Activated CD4-positive, alpha-beta T cell treated with anti-CD3 and anti-CD28 coated beads, Interleukin-2, amount 50 U/mL, for 24 hours (primary cell): ENCODE measurements at places on chromosomes 7 and 10.

- no peak for DNase-seq
These were observed 126.2 kb downstream of the NEURL1 start for GRCh38 chr10:103619424-103620351.

DNA sequence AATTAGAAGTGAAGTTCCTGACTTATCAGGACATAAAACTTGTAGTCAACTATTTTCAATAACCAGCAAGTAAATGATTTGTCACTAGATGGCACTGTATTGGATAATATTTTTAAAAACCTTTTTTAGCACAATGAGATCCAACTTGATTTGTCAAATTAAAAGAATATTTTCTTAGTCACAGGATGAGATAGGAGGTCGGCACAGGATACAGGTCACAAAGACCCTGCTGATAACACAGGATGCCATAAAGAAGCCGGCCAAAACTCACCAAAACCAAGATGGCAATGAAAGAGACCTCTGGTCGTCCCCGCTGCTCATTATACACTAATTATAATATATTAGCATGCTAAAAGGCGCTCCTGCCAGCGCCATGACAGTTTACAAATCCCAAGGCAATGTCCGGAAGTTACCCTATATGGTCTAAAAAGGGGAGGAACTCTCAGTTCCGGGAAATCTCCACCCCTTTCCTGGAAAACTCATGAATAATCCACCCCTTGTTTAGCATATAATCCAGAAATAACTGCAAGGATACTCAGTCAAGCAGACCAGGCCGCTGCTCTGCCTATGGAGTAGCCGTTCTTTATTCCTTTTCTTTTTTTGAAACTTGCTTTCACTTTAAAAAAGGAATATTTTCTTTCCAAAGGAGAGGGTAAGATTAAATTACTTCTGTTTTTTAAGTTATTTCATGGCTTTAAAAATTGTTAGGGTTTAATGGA lies 255.7 kb upstream of the MKLN1 start:
- no peak for DNase-seq

- DNase-seq: no peak
These were observed 25.2 kb downstream of the NUB1 start for GRCh38 chr7:151366880-151367222.

DNA sequence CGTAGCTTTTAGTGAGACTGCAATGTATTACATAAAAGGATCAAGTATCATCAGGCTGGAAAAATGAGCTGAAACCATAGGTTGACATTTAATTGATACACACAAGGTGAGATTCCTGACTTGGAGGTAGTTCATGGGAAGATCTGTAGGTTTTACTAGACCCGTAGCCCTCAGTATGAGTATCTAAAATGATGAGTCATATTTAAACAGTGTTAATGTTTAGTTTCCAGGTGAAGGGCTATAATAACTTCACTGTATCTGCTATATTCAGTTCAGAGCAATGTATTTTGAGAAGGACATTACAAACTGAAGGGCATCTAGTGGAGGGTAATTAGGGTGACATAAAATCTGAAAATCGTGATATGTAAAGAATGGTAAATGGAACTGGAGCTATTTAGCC lies 35.0 kb downstream of the ENTPD1 start:
- DNase-seq: no peak

DNA sequence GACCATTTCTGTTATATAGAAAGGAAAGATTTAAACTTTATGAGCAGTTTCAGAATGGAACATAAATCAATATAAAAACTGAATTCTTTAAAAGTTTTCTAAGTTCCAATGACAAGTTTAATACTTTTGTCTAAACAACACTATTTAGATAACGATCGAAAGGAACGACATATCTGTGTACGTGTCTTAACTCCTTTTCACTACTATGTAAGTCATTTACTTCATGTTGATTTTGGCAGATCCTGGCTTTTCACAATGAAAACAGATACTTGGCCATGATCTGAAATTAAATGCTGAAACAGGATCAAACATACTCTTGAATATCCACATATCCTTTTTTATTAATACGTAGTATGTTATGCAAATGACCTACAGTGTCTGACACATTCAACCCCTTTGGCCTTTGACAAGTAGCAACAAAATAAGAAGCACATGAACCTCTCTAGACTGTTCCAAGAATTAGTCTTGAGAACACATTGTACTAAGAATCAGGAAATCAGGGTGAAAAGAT lies 41.9 kb downstream of the RNLS start:
- DNase-seq: no peak

- no peak for DNase-seq
These were observed 342.2 kb downstream of the GATA3 start for GRCh38 chr10:8396675-8397074.

- no peak for DNase-seq
These were observed 37.4 kb downstream of the PTPRE start for GRCh38 chr10:127944256-127944655.

DNA sequence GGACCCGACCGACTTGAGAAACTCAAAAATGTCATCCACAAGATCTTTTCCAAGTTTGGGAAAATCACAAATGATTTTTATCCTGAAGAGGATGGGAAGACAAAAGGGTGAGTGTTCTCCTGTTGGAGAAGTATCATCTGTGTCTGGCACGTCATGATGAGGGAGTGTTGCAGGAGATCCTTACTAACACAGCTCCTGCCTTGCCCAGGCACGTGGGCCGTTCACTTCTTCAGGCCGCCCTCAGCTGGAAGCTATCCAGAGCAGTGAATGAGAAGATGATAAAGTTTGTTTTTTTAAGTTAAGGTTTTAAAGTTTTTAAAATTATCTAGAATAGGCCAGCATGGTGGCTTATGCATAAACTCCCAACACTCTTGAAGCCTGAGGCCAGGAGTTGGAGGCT lies 6.2 kb downstream of the EIF3B start:
- DNase-seq: no peak

DNA sequence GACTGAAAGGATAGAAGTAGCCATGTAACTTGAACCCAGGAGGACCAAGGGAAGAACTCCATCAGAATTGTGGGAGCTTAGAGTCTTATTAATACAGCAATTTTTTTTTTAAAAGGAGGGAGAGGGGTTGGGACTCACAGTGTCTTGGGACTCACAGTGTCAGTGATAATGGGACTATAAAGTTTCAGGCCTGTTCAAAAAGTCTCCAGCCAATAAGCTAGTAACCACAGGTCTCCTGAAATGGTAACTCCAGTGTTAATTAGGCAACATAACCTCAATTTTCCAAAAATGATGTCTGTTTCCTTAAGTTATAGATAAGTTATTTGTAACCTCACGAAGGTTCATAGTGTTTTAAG lies 2.4 kb upstream of the HNRNPH3 start:
- no peak for DNase-seq

GRCh38 chr10:122113945-122114747 lies 125.2 kb downstream of the TACC2 start:
- DNase-seq: no peak
